ENCODE measurements at places on chromosomes 7 and 10.

- DNase-seq = no peak
These were observed 25.6 kb downstream of the TMEM196 start for GRCh38 chr7:19747740-19748339.

- no peak for DNase-seq
These were observed 202.9 kb upstream of the PLXNA4 start for GRCh38 chr7:132779164-132779563.

DNA sequence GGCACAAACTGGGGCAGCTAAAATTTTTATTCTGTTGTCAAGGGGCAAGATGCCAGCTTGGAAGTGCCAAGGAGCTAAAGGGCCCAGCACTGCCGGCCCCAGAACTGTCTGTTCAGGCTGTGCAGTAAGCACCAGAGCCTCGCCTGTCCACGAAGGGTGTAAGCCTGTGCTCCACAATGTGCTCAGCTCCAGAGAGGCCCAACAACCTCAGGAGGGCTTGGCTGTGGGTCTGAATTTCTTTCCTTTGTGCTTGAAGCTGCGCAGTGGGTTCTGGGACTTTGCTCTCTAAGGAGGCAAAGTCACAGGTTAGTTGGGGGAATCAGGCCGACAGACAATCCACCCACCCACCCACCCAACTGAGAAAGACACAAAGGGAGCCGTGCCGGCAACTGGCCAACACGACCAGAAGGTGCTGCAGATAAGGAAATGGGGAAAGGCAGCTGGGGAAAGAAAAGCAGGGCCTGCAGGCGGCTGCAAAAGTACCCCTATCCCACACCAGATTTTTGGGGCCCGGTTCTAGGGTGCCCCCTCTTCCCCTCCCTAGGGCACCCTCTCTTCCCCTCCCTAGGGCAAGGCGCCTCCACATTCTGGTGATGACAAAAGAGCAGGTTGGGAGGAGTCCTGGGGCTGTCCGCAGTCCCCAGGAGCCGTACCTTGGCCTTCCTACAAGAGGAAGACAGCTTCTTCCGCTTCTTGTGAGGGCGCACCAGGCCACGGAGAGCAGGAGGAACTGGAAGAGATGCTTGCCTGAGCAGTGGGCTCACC is 7.7 kb downstream of the DDX56 start:
- no peak for DNase-seq

DNA sequence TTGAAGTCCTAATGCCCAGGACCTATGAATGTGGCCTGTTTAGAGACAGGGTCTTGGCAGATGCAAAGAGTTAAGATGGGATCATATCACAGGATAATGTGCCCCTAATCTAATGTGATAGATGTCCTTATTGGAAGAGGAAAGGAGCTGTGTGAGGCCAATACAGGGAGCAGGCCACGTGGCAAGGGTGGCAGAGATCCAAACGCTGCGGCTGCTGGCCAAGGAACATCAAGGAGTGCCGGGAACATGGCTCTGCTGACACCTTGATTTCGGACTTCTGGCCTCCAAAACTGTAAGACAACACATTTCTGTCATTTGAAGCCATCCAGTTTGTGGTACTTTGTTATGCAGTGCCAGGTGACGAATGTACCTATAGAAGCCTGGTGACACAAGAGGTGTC is 37.7 kb upstream of the EZH2 start:
- DNase-seq = peak; percentile 53

DNA sequence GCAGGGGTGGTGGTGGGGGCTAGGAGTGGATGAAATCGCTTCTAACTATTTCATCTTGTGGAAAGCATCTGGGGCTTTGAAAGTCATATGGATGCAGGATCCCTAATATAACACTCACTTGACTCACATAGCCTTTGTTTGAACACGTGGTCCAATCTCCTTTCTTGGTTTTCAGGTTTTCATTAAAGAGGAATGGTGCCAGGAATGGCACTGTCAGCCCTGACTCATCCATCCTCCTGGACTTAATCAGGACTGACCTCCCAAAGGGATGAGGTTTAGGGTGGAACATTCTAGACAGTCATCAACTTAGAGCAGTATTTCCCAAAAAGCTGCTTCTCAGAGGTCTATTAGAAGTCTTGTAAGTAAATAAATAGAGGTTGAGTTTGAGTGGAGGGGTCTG is 162.0 kb upstream of the PLXNA4 start:
- DNase-seq = no peak

DNA sequence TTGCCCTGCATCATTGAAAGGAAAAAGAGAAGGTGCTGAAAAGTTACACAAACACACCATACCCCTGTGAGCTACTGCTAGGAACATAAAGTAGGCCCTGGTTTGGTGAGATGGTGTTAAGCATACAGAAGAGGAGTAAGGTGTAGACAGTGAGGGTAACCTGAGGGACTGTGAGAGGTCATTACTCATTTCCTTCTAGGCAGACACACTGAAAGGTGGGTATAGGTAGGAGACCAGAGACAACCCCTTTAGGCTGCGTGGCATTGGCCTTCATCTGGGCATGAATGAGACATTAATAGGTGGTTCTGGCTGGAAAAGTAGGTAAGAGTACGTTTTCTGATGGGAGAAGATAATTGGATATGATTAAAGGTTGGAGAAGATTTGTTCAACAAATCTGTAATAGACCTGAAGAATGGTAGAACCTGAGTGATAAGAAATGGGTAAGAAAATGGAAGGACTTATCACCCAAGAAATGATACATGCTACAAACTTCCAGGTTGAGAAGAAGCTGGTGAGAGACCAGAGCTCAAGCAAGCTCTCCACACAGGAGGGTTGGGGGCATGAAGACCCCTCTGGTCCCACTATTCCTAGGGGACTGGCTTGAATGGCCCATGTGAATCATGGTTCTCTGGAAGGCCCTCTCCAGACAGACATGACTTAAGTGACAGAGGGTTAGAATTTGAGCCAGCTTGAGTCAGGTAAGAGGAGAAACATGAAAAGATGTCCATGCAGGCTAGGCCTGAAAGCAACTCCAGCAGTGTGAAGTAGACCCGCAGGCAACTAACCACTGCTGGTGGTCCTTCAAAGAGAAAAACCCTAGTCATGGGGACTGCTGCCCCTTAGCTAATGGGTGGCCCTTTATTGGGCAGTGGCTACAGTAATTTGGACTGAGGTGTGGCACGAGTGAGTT is 3.8 kb downstream of the COMTD1 start:
- DNase-seq = no peak

GRCh38 chr7:55271069-55271626 is 94.0 kb upstream of the LANCL2 start:
- DNase-seq = no peak

- no peak for DNase-seq
These were observed 41.1 kb upstream of the EN2 start for GRCh38 chr7:155416646-155417380.

- no peak for DNase-seq
These were observed 61.7 kb downstream of the PTF1A start for GRCh38 chr10:23253780-23254179.

GRCh38 chr10:89701242-89702120 is at the start of gene KIF20B:
Gene KIF20B, plus strand, starts transcription at chr10:89701590. Its CDS starts 3,705 bp downstream, at chr10:89705295.
- peak; percentile 98 for DNase-seq

DNA sequence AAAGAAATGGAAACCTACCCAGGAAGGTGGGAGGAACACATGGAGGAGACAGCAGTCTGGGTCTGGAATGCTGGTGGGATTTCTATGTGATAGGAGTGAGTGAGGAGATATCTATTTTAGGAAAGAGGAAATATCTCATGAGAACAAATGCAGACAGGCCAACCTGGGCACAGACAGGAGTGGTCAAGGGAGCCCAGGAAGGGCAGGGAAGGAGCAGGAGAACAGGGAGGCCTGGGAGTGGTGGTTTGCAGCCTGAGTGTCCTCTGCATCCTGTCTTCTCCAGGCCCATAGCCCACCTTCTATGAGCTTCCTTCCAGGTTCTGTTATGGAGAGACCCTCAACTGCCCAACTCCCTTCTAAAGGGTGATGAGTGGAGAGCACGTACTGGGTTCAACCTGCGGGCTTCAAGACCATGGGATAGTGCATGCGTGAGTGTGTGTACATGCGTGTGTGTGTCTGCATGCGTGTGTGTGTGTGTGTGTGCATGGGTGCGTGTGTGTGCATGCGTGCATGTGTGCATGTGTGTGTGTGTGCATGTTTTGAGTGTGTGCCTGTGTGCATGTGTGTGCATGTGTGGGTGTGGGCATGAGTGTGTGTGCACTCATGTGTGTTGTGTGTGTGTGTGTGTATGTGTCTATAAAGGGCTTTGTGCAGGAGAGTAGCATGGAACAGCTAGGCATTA is 200.1 kb downstream of the CXCL12 start:
- no peak for DNase-seq

DNA sequence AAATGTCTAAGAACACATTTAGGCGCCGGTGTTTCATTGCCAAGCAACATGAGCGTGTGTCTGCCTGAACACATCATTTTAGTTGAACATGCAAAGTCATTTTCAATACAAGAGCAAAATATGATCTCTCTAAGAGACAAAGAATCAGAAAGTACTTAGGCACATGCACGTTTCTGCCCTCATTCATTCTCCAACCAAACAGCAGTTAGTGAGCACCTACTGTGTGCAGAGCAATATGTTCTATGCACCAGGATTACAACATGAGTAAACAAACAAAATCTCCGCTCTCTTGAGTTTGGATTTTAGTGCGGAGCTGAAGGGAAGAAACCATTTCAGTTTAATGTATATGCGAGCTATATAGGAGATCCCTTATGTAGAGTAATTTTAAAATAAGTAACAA is 71.6 kb upstream of the KLF6 start:
- DNase-seq = no peak

GRCh38 chr10:132489053-132489703 is 48.4 kb upstream of the INPP5A start:
- peak; percentile 33 for DNase-seq

DNA sequence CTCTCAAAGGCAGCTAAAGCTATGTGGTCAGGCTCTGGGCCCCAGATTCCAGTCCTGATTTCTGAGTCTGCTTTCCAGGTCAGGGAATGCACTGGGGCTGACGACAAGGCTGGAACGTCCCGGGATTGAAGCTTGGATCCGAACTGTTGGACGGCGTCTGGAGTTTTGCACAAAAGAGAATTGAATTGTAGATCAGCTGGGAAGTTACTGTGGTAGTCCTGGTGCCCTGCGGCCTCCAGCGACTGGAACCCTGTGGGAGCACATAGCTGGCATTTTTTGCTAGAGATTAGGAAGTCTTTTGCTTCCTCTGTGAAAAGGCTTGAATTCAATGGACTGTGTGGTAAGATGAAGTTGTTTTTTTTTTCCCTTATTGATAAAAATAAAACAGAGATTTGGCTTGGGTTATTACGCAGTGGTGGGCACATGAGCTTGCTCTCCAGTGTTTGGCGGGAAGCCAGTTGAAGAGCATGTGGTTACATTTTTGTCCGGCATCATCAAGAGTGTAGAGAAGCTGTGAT is at the start of gene HK1:
Gene HK1 (plus strand): TSS at position 51 of the 518 bp plus-strand sequence.
- DNase-seq = no peak

GRCh38 chr10:78925275-78925674 is 143.5 kb upstream of the ZMIZ1 start:
- no peak for DNase-seq

DNA sequence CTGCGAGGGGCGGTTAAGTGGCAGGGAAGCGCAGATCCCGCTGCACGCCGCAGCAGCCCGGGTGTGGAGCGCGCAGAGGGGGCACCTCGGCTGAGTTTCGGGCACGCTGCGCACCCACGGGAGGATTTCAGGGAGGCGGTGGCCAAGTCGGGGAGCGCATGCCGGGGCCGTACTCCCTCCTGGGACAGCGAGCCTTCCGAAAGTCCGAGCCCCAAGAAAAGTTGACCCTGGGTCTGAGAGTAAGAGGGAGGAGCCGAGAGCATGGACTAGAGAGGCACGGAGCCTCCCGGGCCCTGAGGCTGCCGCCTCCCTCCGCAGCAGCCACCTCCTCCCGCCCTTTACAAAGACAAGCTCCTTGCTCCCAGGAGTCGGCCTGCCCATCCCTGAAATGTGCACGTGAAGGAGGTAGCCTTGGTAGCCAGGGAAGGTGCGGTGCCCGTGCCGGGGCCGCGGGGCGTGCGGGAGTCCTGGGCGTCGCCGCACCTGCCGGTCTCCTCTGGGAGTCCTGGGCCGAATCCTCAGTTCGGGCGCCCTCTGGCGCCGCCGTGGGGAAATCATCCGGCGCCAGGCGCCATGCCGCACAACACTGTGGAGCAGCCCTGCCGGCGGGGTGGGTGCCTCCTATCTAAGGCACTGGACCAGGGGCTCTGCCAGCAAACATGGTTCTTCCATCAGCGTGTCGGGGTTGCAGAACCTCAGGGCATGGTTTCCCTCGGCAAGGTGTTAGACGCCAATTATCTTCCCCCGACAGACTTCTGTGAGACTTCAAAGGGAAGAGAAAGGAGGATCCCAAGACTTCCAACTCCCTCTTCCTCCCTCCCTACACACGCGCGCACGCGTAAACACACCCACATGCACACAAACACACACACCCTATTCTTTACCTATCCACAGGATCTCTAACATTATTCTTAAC is 104.0 kb downstream of the TRIL start:
- peak; percentile 93 for DNase-seq

GRCh38 chr7:82594665-82595064 is 151.1 kb upstream of the CACNA2D1 start:
- DNase-seq = no peak

GRCh38 chr10:34107626-34108516 is 707.2 kb downstream of the PARD3 start:
- no peak for DNase-seq

GRCh38 chr10:132850896-132851295 is 64.9 kb upstream of the NKX6-2 start:
- peak; percentile 57 for DNase-seq

DNA sequence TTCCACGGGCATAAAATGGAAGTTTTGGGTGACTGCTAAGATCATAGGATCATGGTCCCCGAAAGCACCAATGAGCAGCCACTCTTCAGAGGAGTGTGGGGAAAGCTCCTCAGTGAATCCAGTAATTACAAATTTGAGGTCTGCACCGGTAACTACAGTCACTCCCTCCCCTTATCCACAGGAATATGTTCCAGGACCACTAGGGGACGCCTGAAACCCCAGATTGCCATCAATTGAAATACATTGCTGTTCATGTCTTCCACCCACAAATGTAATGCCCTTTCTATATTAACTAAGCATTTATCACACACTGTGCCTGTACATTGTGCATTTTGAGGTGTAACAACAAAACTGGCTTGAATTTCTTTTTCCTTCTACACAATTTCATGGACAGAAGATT is 447.9 kb upstream of the PFKP start:
- no peak for DNase-seq
